ENCODE measurements at places on chromosomes 6 and 20.

DNA sequence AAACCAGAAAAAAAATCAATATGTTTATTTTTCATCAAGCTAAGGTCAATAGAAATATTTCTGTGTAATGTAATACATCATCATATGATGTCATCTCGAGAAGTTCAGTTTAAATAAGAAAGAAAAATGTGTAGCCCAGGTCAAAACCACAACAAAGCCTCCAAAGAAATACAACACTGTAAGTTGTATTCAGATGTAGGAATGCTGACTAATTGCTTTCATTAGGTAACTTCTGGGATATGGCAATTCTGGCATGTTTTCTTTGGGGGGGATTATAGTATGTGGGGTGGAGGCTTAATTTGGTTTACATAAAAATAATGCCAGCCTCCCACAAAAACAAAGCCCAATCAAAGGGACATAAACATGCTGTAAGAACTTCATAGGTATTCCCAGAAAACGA lies 881.8 kb upstream of the CITED2 start:
- no peak for DNase-seq

DNA sequence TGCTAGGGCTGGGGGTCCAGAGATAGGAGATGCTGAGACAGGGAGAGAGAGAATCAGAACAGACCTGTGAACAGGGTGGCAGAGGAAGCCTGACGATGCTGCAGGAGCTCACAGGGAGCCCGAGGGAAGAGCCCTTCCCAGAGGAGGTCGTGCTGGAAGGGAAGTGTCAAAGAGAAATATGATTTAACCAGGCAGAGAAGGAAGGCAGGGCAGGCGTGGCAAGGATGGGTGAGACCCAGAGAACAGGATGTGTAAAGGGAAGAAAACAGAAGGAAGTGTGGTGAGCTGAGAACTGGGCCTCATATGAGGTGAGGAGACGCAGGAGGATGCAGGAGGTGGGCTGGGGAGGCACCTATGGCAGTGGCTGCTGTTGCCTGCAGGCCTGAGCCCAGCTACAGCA lies 105.6 kb downstream of the ZDHHC14 start:
- no peak for DNase-seq

DNA sequence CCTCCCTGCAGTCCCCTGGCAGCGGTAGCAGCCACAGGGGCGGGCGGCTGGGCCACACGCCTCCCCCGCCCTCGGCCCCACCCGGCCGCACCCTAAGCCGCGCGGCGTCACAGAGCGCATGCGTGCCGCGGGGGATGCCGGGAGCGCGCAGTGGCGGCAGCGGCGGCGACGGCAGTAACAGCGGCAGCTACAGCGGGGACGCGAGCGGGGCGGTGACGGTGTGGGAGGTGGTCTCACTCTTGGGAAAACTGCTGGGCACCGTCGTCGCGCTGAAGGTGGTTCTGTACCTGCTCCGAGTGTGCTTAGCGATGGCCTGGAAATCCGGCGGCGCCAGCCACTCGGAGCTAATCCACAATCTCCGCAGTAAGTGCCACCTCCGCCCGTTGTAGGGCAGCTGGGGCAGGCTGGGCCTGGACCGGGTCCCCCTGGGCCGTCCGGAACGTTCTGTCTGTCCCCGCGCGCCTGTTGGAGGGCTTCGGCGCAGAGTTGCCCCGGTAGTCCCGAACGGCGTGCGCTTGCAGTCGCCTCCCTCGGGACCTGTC lies at the start of gene PCMT1:
TSS of gene PCMT1 (plus strand) at position 148 of the 542 bp plus-strand sequence. CDS start at position 309, 161 bp downstream.
- peak; percentile 96 for DNase-seq

DNA sequence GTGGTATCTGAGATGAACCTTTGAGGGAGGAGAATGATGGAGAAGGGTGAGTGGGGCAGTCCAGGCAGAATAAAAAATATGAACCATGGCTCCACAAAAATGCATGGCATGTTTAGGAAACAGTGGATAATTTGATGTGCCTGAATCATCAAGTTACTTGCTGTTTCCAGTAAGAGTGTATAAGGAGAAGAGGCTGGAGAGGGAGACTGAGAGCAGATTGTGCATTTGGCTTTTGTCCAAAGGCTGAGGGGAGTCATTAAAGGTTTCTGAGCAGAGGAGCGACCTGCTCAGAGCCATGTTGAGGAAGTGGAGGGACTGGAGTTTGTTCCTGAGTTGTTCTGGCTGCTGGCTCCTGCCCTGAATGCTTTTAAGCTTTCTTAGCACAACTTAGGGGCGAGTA lies 6.1 kb downstream of the MMP24 start:
- no peak for DNase-seq

DNA sequence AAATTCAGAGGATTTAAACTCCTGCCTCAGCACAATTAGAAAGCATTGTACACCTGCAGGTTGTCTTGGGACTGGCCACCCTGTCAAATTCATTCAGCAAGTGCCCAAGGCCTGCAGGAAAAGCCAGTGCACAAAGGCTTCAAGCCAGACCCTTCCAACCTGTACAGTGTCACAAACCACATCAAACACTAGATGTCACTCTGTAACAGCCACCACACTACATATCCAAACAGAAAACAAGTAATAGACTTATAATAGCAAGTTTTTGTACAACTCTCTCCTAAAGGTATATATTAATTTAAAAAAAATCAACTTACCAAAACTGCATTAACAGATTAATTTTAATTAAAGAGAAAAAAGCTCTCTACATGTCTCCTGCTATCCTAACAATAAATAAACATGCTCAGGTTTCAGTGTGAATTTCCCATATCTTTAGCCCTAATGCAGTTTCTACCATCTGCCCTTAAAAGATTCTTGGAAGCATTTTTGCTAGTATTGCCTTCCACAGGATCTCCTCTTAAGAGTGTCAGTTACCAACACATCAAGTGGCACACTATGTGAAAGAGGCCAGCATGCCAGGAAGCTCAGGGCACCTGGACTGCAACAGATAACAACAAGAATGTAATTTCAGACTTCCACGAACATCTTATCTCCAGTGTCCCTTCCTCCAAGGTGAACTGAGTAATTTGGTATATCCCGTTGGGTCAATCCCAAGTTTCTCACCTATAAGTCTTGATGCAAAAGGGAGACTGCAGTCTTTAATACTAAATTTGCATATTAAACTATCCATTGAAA lies 47.5 kb downstream of the RALGAPA2 start:
- DNase-seq: no peak
